ENCODE measurements at places on chromosomes 3 and 15.

- no peak for DNase-seq
Observed at GRCh38 chr3:59580996-59581395, 531.2 kb upstream of the CFAP20DC start.

- no peak for DNase-seq
Observed at GRCh38 chr3:45341876-45342275, 46.5 kb upstream of the LARS2 start.

DNA sequence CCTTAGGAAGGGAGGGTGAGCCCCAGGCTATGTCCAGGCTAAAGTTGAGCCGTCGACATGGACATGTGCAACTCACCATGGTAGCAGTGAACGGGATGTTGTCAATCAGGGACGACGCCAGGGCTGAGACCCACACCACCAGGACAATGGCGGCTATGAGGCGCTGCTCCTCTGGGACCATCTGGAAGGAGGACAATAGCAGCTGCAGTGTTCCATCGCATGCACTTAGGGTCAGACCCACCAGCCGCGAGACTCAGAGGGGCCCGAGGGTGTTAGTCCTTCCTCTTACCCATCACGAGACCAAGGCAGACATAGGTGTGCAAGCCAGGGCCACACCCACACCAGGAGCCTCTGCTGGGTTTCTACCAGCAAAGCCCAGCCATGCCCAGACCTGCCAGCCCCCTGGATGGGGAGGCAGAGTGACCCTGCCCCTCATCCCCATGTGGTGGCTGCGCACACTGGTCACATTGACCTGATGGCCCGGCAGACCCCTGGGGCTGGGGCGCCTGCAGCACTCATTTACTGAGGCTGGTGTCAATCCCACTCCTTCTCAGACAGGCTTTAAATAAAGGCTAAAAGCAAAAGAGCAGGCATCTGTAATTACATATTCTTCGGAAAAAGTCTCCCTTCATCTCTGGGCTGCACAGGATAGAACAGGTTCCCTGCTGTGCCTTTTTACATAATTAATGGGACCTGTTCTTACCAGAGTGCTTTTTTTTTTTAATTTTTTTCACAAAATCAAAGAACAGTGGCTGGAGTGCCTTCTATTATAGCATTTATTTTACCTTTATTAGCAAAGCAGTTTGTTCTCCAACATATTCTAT is 227.8 kb downstream of the OCA2 start:
- no peak for DNase-seq

DNA sequence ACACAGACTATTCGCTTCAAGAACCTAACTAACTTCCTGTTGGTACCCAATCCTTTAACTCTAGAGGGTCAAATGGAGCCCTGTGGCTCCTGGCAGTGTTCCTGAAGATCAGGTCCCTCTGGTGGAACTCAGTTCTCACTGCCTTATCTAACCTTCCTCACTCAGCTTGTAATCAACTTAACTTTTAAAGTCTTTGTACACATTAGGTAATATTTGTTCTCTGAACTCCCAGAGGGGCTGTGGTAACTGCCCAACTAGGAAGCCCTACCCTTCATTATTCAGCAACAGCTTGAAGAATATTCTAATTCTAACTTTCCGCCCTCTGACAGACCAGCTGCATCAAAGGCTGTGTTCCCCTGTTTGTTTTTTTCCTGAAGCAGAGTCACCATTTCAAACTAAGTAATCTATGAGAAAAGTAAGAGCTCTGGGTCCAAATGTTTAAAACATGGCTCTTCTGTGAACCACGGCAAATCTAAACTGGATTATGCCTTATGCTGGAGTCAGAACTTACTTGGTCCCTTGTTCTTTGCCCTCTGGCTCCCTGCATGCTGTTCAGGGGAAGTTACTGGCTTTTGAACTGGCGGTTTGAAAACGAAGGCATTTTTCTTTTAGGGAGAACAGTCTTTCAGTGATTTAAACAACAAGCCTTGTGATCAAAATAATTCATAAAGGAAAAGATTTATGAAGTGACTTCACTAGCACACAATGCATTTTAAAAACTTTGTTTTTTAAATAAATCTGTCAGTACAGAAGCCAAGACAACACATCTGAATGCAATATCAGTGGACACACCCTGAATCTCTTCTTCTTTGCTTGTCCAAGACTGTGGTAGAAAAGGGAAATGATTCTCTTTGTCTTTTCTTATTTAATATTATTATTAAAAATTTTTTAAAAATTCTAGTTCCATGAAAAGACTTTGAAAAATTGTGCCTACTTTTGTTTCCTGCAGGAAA is 365.6 kb downstream of the TIGIT start:
- DNase-seq, result no peak

GRCh38 chr3:184717399-184717983 is 5.6 kb upstream of the MAGEF1 start:
- DNase-seq, result no peak

- no peak for DNase-seq
Observed at GRCh38 chr3:16906682-16907081, 21.9 kb downstream of the PLCL2 start.

DNA sequence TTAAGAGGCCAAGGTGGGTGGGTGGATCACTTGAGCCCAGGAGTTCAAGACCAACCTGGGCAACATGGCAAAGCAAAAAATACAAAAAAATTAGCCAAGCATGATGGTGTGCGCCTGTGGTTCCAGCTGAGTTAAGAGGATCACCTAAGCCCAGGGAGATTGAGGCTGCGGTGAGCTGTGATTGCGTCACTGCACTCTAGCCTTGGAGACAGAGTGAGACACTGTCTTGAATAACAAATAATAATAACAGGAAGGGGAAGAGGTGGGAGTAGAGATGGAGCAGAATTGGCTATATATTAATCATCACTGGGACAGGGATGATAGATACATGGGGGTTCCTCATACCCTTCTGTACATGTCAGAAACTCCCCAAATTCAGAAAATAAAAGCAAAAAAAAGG is 23.8 kb upstream of the NMB start:
- no peak for DNase-seq

DNA sequence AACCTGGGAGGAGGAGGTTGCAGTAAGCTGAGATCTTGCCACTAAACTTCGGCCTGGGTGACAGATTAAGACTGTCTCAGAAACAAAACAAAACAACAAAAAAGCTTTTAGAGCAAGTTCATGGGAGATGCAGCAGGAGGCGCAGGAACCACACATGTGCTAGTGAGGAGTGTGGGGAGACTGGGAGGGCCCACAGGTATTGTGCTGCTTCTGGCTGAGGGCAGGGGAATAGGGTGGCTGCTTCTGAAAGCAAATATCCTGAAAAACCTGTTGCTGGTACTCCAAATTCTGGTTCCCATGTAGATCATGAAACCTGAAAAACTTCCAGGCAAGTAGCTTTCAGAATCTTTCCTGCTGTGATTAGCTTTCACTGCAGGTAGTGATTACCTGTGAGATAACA is 22.1 kb downstream of the TYRO3 start:
- DNase-seq, result no peak

DNA sequence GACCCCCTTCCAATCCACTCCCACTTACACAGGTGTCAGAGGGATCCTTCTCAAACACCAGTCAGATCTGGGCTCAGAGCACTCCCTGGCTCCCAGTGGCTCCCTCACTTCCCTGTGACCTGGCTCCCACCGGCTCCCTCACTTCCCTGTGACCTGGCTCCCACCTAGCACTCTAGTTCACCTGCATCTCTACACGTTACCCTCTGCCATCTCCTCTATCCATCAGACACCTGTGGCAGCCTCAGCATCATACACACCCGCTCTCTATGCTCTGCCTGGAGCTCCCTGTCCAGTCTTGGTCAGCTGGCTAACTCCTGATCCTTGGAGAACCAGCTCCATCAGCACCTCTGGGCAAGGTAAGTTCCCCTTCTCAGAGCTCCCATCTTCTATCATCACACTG is 5.6 kb downstream of the RPP25 start:
- no peak for DNase-seq

- no peak for DNase-seq
Observed at GRCh38 chr15:70679919-70680231, 83.5 kb downstream of the UACA start.

DNA sequence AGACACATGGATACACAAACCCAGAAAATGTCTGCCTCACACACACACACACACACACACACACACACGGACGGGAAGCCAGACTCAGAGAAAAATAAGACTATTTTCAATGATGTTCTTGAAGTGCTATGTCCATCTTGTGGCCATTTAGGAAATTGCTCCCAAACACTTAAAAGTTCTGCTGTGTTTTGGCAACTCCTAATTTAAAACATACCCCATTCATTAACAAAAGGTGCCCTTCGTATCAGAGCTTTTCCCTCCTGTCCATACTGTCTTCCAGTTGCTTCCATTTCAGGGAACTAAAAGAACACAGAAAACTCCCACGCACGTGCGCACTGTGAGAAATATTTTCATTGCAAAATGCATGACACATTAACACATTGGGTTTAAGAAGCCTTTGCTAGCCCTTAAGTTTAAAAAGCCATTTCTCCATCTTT is 44.6 kb downstream of the SLC12A1 start:
- DNase-seq, result peak; percentile 54

DNA sequence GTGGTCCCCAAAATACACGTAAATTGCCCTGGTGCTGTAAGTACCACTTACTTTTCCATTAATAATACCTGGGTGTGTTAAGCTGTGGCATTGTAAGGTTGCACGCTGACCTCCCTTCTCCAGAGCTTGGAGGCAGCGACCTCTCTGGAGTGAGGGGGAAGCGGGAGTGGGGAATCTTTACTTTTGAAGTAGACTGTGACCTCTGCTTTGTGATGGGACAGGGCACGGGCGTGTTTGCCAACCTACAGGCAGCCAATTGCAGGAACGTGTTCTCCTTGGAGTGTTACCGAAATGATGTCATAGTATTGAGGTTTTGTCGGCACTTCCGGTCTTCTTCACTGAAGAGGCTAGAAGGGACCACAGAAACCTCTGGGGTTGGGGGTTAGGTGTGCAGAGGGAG is 227.3 kb upstream of the C2CD4B start:
- no peak for DNase-seq

GRCh38 chr15:68801572-68802148 is 19.0 kb downstream of the ANP32A start:
- no peak for DNase-seq

DNA sequence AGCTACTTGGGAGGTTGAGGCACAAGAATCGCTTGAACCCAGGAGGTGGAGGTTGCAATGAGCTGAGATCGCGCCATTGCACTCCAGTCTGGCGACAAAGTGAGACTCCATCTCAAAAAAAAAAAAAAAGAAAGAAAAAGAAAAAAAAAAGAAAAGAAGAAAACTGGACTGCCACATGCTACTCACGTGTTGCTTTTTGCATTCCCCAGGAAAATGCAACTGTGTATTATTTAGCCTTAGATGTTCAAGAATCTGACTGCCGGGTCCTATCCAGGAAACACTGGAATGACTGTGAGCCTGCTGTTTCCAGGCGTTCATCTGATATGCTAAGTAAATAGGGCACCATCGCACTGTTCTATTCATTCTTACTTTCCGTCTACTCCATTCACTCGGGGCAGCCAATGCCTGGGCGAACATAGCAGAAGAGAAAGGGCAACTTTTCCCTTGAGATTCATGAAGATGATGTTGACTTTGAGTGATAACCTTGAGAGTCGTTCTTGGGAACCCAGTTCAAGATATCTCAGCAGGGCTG is 21.4 kb downstream of the HRG start:
- no peak for DNase-seq

- DNase-seq, result no peak
Observed at GRCh38 chr3:176147251-176147650, 1050.0 kb downstream of the TBL1XR1 start.

GRCh38 chr15:65408324-65409035 is 14.3 kb downstream of the IGDCC4 start:
- DNase-seq, result no peak

- no peak for DNase-seq
Observed at GRCh38 chr3:64152086-64152485, 73.2 kb downstream of the PRICKLE2 start.

DNA sequence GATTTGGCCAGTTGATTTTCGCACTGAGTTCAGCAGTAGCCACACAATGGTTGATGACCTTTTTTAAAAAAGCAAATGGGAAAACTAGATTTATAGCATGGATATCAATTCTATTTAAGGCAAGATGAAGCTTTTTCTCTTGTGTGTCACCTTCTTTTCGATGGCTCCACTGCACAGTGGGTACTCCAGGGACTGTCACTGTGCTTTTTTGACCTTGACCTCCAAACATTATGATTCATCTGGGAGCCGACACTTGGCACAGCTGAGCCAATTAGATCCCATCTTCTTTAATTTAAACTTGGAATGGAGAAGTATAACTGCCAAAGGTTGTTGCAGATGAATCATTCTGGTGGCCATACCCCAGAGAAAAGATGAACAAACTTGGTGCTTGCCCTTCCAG is 367.3 kb downstream of the EPHA6 start:
- DNase-seq, result no peak

- peak; percentile 5 for DNase-seq
Observed at GRCh38 chr15:51533672-51534398, 88.7 kb downstream of the DMXL2 start.

DNA sequence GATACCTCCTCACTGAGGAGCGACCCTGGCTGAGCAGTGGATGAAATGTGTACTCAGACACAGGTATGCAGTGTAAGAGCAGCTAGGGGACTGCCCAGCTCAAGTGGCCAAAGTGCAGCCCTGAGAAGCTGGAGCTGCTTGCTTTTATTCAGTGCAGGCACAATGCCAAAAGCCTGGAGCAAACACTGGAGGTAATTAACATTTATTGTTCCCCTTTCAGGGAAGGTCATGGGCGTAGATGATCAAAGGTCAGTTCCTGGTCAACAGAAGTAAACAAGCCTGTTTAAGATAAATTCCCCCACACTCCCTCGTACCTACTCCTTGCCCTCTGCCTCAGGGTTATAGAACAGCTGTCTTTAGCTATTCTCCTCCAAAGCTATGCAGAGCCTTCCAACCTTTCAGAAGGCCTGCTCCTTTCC is 17.5 kb downstream of the PLA2G4F start:
- no peak for DNase-seq

DNA sequence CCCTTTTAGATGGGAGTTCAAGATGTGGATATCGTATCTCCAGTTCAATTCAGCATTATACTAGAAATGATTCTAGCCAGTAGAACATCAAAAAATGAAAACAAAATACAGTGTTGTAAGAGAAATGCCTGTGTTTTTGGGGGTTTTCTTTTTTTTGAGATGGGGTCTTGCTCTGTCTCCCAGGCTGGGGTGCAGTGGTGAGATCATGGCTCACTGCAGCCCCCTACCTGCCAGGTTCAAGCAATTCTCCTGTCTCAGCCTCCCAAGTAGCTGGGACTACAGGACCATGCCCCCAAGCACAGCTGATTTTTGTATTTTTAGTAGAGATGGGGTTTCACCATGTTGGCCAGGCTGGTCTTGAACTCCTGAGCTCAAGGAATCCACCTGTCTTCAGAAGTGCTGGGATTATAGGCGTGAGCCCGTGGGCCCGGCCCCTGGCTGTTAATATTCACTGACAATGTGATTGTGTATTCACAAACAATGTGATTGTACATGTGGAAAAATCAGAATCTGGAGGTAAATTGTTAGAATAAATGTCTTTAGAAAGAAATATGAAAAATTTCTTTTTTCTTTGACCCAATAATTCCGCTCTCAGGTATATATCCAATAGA is 59.0 kb downstream of the ARIH1 start:
- DNase-seq, result no peak

- DNase-seq, result no peak
Observed at GRCh38 chr15:69325456-69325971, 26.8 kb downstream of the PAQR5 start.

- DNase-seq, result no peak
Observed at GRCh38 chr3:106086038-106086437, 217.2 kb upstream of the CBLB start.

Measured in RWPE1 (cell line).